ENCODE measurements at places on chromosomes 12 and 14.
A peak's percentile ranks its signal among the peaks of the same experiment; 100 is the strongest.

GRCh38 chr14:103576371-103577024 lies 13.7 kb downstream of the COA8 start:
- no peak for DNase-seq

DNA sequence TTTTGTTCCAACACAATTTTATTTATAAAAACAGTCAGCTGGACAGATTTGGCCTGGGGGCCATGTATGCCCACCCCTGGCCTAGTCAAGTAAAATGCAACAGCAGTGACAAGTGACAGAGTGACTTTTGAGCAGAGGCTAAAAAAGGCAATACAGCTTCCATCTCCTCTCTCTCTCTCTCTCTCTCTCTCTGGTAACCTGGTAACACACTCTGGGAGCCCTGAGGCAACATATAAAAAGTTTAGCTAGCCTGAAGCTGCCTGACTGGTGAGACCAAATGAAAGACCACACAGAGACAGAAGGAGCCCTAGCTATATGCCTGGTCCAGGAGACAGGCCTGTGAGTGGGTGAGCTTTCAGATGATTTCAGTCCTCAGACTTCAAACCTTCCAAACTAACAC lies 105.4 kb downstream of the DENND5B start:
- DNase-seq, result no peak

- DNase-seq, result no peak
Measured at GRCh38 chr12:2258025-2258424, 205.2 kb downstream of the CACNA1C start.

GRCh38 chr14:50978888-50979287 lies 34.6 kb upstream of the PYGL start:
- DNase-seq, result no peak

GRCh38 chr14:99600232-99600888 lies 3.6 kb downstream of the CCDC85C start:
- DNase-seq, result no peak

DNA sequence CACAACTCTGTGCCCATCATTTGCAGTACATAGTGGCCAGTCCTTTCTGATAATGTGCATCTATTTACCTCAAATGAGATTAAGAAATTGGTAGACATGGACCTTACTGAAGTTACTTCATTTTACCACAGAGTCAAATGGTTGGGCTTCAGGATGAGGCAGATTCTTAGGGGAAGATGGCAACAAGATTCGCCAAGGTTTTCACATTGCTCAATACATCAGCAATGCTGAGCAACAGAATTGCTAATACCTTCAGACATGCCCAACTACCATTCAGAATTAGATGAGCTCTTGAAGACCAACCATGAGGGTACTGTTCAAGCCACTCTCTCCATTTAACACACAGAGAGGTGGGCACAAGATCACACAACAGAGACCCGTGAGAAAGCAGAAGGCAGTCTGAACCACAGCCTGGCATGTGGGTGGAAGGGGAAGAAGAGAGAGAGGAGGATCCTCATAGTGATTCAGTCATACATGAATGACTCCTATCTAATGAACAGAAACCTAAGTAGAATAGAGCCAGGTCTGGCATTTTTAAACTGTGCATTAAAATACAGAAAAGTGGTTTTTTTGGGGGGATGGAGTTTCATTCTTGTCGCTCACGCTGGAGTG lies 28.5 kb downstream of the CPM start:
- no peak for DNase-seq

DNA sequence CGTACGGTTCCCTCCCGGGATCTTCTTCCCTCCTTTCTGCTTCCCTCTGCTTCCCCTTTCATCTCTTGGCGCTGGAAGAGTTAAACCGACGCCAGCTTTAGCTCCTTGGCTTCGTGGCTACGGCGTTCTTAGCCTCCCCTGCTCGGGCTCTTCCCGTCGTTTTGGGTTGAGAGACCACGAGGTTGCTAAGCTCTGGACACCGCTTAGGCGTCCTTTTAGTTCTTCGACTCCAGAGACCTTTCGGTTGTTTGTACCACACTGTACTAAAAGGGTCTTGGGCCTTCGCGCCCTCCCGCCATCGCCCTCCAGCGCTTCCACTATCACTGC lies 545 bp downstream of the CPSF2 start:
- no peak for DNase-seq

GRCh38 chr14:63713764-63714163 lies 14.1 kb downstream of the SGPP1 start:
- DNase-seq, result no peak

- DNase-seq, result peak; percentile 45
Measured at GRCh38 chr12:90036637-90037036, 328.0 kb upstream of the ATP2B1 start.

- no peak for DNase-seq
Measured at GRCh38 chr12:29517264-29517663, 19.8 kb upstream of the OVCH1 start.

GRCh38 chr12:132170094-132170636 lies 25.9 kb downstream of the NOC4L start:
- no peak for DNase-seq

- DNase-seq, result no peak
Measured at GRCh38 chr12:87227162-87227561, 802.0 kb downstream of the C12orf50 start.

- no peak for DNase-seq
Measured at GRCh38 chr14:37150414-37150813, 22.0 kb downstream of the SLC25A21 start.

- DNase-seq, result no peak
Measured at GRCh38 chr14:74326369-74327152, 21.7 kb upstream of the VRTN start.

DNA sequence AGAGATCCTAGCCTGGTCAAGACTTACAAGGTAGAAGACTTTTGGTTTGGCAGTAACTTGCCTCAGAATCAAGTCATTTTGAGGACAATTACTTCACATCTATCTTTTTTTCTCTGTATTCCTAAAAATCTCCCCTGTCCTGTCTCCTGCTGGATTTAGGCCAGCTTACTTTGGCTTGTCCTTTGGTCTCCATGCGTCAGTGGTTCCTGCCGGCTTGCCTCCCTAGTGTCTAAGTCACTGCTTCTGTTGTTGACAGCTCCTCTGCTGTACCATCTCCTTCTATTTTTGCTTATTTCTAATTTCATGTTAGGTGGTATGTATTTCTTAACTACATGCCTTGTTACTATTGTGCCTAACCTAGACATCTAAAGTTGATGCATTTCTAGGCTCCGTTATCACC lies 39.7 kb upstream of the FBLN5 start:
- no peak for DNase-seq

GRCh38 chr14:102606296-102606695 lies 13.8 kb downstream of the RCOR1 start:
- DNase-seq, result no peak

GRCh38 chr12:43805149-43805859 lies 813 bp downstream of the TWF1 start:
- peak; percentile 49 for DNase-seq

DNA sequence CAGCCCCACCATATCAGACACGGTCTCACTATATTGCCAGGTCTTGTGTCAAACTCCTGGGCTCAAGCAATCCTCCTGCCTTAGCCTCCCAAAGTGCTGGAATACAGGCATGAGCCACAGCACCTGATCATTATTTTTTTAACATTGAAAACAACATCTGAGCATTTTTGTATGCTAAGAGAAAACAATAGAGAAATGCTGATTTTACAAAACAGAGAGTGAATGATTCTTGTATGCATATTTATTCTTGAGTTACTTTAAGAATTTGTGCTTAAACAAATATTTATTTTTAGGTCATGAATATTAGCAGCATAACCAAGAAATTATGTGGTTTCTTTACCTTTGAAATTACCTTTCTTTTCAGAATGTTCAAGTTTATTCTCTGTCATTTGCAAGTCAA lies 81.8 kb upstream of the KITLG start:
- DNase-seq, result no peak

DNA sequence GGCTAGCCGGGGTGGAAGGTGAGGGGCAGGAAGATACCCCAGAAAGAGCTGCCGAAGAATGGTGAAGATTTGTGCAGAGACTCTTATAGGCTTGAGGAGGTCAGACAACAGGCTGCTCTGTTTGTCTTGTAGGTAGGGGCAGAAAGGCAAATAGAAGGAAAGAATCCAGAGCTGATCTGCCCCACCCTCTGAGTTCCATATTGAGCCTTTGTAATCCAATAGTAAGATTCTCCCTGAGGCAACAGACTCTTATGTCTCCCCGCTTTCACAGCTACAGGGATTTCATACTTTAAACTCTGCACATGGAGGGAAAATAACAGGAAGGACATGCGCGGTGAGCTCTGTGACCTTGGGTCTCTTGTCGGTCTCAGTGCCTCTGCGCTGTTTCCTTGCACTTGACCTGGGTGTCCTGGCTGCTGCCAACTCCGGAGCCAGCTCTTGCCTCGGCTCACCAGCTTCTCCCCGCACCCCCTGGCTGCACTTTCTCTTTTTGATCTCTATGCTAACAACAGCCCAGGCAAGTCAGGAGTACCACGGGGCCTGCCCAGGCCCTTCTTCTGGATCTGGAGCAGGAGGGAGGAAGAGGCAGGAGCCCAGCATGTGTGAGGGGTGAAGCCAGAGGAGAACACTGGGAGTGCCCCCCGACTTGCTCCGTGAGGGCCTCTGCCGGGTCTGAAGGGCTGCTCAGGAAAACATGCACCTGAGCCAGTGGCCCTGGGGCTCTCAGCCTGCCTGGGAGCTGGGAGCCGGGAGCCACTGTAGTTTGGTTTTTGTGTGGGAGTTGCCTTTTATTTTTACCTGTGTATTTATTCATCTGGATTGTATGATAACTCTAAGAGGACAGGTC lies 75.8 kb downstream of the PPP1R36 start:
- no peak for DNase-seq

GRCh38 chr12:24780697-24781368 lies 168.1 kb downstream of the BCAT1 start:
- no peak for DNase-seq

DNA sequence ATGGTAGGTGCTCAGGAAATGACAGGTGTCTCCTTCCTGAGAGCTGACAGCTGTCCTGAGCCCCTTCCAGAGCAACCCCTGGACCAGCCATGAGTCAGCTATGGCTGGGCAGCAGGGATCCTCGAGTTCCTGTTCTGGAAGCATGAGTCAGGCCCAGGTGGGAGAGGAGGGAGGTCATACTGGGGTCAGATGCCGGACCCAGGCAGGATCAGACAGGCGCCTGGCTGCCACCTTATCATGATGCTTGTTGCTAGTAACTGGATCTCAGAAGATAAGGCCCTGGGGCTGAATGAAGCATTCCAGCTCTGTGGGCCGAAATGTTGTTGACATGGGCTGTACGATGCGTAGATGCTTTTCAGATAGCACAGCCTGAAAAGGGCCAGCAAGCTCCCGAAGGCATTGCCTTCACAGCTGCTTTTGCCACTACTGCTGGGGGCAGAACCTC lies 17.4 kb upstream of the KRT7 start:
- DNase-seq, result no peak

DNA sequence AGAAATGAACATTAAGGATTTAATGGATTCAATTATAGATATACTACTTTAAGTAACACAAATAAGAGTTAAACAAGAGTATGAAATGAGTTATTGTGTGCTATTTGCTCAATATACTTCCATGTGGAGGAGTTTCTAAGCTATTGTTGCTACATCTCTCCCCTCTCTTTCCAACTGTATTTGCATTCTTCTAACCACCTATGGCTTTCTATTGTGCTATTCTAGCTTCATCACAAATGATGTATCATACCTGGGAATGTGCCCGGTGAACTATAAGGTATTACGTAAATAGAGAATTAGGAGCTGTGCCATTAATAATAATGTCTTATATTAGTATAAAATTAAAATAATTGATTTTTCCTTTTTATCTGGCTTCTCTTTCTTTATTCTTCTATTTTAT lies 87.1 kb upstream of the PLEKHG7 start:
- DNase-seq, result no peak

DNA sequence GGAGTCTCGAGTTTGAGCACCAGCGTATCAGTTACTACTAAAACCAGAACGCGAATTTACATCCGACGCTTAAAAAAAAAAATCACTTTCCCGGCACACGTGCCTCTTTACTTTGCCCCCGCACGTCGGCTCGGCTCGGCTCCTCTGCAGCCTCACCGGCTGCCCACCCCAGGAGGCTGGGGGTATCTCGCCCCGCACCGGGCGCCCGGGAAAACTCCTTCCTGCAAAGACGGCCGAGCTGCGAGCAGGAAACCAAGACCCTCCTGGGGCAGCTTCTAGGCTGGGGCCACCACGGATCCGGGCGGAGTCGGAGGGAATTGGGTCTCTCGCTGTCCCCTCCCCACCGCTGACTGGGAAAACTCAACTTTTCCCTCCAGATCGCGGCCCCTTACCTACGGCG lies 610 bp downstream of the VSIG10 start:
- DNase-seq, result peak; percentile 34

DNA sequence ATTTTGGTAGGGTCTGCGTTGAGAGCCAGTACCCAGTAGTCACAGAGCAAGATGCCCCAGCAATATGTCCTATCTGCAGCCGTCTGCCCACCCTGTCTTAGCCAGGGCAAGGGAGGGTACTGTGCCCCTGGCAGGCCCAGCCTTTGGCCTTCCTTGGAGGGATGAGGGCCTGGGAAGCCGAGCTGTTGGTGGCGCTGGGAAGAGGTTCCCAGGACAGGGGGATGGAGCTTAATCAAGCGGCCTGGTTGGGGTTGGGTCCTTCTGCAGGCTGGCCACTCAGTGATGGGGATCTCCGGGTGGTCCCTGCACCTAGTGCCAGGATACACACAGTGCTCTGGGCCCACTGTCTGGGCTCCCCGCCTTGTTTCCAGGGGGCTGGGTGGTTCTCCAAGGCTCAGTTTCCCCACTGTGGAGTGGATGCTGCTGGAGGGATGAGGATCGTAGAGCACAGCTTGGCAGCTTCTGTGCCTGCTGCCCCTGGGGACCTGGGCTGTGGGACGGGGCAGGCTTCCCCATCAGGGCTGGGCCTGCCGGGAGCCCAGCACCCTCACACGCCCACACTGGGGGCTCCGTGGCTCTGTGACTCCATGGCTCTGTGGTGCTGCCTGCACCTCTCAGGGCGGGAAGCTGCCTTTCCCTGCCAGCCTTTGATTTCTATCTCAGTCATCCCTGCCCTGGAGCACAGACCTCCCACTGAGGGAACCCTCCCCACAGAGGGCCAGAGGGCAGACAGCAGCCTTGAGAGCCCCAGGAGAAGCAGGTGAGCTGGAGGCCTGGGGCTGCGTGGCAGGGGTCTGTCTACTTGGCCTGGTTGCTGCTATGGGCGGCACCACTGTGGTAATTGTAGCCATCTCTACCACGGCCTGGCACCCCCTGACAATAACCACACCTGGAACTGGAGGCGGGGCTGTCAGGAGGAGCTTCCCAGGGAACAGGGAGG lies 357.0 kb downstream of the TMEM121 start:
- no peak for DNase-seq

DNA sequence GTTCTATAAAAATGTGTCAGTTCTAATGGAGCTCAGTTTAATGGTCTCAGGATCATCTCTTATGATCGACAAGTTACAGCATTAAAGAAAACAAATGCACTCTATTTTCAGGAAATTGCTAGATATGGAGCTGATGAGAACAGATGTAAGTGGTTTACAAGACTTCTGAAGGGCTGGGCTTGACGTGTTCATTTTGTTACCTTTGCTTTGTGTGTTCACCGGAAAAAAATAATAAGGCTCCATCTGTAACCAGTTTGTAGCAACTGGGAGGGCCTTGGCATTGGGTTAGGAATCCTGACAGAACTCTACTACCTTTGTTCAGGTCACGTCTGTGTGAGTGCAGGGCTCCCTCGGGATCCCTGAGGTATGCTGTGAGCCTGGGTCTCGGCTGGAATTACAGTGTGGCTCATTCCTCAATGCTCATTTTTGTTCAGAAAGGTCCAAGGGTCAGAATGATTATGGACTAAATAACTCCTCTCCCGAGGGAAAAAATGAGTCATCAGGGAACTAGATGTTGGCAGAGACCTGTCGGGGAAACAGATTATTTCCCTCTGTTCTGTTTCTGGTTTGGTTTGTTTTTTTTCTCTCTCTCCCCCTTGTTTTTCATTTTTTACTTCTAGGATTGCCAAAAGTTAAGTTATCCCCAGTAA lies 158.0 kb downstream of the SLC5A8 start:
- DNase-seq, result no peak
